Activated CD4-positive, alpha-beta T cell treated with anti-CD3 and anti-CD28 coated beads, Interleukin-2, amount 50 U/mL, for 16 hours (primary cell): ENCODE measurements at places on chromosomes 1 and 21.

DNA sequence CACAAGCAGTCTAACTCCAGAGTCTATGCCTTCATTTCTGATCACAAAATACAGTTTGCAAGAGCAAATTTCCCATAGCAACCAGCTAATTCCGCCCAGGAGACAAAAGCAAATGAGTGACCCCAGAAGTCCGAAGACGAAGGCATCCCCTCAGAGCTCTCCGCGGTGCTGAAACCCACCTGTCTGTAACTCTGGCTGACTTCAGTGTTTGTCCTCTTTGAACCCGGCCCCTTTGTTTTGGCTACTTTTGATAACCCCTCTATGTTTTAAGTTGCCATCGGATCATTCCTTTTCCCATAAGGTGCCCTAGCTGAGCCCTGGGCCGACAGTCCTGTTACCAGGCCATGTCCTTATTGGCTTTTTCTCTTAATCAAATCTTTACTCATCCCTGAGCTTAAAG lies 515.8 kb downstream of the PTPRU start:
- DNase-seq: no peak

- no peak for DNase-seq
Measured at GRCh38 chr1:26724926-26725325, 29.1 kb downstream of the ARID1A start.

GRCh38 chr1:22831729-22832413 lies 121.2 kb downstream of the EPHB2 start:
- DNase-seq: peak; percentile 30

GRCh38 chr1:180916012-180916770 lies 3.5 kb downstream of the KIAA1614 start:
- no peak for DNase-seq

DNA sequence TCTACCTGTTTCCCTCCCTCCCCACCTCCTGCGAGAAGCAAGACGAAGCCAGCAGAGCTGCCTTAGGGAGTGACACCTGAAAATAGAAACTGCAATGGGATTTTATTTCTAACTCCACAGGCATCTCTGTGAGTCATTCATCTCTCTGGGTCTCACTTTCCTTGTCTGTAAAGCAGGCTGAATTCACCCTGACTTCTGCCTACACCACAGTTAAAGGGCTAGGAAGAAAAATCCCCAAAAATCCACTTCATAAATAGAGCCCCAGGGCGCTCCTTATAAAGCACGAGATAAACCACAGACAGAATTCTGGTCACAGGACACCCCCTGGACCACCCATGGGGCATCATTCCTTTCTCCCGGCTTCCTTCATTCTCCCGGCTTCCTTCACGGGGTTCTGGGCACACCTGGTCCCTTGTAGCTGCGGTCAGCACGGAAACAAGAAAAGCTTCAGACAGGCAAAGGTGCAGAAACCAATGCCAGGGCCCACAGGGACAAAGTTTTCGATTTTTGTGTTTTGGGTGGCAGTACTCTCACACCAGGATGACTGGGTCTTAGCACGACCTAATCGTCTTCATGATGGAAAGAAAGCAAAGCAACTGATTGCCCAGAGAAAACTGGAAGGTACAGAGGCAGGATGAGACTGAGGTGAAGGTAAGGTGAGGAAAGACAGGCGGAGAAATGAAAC lies 2.8 kb upstream of the H6PD start:
- no peak for DNase-seq

GRCh38 chr1:154599658-154600057 lies 8.3 kb downstream of the ADAR start:
- no peak for DNase-seq

- DNase-seq: no peak
Measured at GRCh38 chr21:15057285-15057684, 7.5 kb downstream of the NRIP1 start.

GRCh38 chr1:44236490-44237272 lies 23.4 kb downstream of the DMAP1 start:
- DNase-seq: no peak

DNA sequence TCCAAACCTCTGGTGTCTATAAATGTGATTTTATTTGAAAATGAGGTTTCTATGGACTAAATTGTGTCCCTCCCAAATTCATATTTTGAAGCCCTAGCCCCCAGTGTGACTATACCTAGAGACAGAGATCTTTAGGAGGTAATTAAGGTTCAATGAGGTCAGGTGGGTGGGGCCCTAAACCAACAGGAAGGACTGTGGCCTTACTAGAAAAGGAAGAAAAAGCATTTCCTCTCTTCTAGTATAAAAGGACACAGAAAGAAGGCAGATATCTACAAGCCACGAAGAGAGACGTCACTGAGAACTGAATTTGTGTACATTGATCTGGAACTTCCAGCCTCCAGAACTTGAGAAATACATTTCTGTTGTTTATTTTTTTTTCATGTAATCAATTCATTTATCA lies 123.1 kb upstream of the RUNX1 start:
- peak; percentile 6 for DNase-seq
